ENCODE measurements at places on chromosomes 2 and 18. TPM values are rescaled to one million over a fixed set of nuclear protein-coding genes. Genes with fewer than 3 reads are reported as not detected.

Gene MALL
- 0.26 TPM for total RNA-seq

Gene SEPTIN10
- total RNA-seq, result 96.2 TPM

DNA sequence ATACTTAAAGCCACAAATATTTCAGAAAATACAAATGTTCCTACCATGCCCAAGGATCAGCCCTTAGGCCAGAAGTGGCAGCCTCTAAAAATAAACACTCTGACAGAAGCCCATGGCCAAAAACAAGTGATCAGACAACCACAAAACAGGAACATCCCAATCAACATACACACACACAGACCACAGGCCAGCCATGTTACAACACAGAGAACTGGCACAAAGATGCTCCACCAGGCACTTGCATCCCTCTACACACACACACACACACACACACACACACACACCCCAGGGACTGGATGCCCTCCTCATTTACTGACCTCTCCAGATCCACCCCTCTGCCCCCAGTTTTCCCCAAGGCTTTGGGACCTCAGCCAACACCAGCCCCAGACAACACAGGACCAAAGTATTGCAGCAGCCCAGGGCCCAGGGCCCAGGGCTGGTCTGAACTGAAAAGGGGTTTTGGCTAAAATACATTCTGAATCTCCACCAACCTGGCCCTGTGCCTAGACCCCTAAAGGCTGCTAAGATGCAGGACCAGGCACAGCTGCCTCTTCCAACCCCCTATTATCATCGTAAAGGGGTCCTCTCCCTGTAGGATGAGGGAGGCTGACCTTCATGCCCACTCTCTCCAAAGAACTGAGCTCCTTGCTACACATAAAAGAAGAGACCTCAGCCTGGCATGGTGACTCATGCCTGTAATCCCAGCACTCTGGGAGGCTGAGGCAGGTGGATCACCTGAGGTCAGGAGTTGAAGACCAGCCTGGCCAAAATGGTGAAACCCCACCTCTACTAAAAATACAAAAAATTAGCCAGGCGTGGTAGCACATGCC lies 151.4 kb downstream of the TNS1 start:
- DNase-seq, result no peak

- no peak for DNase-seq
These were observed 402.0 kb upstream of the LRRTM1 start for GRCh38 chr2:80706541-80706940.

DNA sequence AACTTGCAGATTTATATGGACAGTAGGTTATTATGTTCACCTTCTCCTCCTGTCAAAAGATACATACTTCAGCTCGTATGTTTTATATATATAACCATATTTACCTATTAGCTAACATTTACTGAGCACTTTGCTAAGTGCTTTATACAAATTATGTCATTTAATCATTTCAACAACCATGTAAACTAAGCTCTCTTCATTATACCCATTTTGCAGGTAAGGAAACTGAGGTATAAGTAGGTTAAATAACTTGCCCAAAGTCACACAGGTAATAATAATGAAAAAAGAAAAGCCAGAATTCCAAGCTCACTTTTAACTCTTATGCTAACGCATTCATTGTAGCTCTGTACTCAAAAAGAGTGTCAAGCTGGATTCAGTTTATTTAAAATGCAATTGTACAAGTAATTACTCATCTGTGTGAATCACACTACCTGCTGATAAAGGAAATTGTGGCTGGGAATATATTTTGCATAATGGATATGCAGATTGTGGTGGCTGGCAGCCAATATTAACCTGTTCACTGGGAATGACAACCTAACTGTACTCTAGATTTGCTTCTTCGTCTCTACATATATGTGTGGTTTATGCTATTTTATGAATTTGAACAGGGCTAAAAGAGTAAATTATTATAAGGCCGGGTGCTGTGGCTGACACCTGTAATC lies 20.6 kb downstream of the SLC16A14 start:
- DNase-seq, result no peak

- DNase-seq, result no peak
These were observed 404.9 kb downstream of the TMEM182 start for GRCh38 chr2:103166456-103167324.

Data from GM12878 (cell line).